T-helper 1 cell (primary cell): ENCODE measurements at places on chromosomes 2 and 18.

GRCh38 chr18:7754258-7754657, 187.1 kb downstream of the PTPRM start:
- DNase-seq: no peak

DNA sequence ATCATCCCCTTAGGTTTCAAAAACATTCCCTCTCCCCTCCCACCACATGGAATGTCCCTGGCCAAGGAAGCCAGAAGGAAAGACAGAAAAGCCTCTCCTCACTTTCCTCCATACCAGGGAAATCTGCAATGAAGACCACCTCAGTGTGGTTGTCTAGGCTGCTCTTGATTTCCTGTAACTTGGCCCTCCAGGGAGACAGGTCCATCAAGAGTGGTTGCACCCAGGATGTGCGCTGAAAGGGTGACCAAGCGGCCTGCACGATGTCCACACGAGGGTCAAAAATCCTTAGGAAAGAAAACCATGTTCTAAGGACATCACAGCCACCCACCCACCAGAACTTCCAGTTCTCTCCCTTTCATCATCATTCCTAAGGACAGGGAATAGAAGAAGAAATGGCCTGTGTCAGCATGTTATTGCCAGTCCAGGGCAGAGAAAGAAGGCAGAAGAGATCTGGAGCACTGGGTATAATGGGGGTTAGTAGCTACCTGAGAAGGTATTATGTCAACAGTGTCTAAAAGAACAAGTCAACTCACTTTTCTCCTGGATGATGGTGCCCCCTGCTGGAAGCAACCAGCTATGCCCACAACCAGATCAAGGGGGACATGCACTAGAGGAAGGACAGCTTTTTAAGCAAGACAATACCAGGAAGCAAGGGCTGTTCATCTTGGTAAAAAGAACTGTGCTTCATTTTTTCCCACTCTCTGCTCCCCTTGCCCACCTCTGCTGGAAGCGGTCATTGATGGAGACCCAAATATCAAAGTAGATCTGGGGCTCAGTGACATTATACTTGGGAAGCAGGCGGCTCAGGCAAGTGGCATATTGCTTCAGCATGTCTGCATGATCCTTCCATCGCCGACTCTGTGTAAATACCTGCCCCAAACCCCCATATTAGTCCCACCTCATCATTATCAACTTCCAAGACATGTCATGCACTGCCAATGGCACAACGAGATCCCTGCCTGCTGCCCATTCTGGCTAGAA, 9.3 kb downstream of the GGCX start:
- DNase-seq: peak; percentile 82

GRCh38 chr2:10826625-10827024, 14.0 kb upstream of the PDIA6 start:
- DNase-seq: no peak

- no peak for DNase-seq
Observed at GRCh38 chr2:24702800-24703199, 90.4 kb downstream of the PTRHD1 start.

- no peak for DNase-seq
Observed at GRCh38 chr18:7646174-7646886, 79.2 kb downstream of the PTPRM start.

DNA sequence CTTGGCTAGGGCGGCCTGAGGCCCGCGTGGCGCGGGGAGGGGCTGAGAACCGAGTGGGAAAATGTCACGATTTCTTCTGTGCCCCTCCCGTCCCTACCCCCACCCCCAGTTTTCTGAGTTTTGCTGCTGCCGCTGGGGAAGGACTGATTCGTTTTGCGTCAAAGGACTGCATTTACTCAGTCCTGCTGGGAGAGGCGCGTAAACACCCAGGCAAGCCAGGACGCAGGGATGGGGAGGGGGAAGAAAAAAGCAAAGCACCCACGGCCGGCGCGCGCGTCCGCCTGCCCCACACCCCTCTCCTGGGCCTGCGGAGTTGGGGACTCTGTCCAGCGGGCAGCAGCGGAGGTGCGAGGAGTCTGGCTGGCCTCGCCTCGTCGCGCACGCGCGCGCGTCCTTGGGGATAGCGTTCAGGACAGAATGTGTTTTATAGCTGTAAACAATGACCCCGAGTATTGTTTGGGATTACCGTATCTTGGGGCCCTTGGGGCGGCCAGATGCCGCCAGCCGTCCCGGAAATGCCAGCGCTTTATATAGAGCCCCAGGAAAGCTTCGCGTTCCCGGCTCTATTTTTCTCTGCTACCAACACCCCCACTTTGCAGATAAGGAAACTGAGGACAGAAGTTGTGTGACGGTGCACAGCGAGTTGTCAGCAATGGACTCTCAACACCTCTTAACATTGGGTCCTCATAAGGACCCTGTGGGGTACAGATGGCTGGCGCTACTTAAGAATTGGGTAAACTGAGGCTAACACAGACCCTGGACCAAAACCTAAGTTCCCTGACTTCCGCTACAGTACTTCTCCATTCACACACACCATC, 1.7 kb upstream of the FOSL2 start:
- no peak for DNase-seq

- DNase-seq: no peak
Observed at GRCh38 chr2:175187378-175187777, 5.9 kb upstream of the ATP5MC3 start.

GRCh38 chr2:229586012-229586411, 128.3 kb downstream of the DNER start:
- DNase-seq: no peak

GRCh38 chr2:45450634-45451033, 160.4 kb downstream of the SRBD1 start:
- no peak for DNase-seq

DNA sequence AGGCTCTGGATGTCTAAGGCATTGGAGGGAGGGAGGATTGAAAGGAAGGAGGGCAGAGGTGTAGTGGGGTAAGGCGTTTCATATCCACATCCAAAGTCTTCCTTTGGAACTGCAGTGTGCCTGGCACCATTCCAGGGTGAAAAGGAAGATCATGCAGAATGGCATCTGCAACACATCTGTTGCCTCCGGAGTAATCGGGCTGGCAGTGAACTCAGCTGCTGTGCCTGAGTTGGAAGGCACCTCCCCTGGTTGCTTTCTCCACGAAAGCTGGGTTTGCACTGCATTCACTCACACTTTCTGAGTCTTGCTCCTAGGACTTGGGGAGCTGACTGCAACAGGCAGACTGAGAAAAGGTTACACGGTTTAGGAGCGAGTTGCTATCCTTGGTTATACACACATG, 30.3 kb upstream of the SEC11C start:
- no peak for DNase-seq

- no peak for DNase-seq
Observed at GRCh38 chr2:75537658-75538057, 23.1 kb downstream of the EVA1A start.

GRCh38 chr18:9951022-9951859, 37.4 kb downstream of the VAPA start:
- DNase-seq: no peak

DNA sequence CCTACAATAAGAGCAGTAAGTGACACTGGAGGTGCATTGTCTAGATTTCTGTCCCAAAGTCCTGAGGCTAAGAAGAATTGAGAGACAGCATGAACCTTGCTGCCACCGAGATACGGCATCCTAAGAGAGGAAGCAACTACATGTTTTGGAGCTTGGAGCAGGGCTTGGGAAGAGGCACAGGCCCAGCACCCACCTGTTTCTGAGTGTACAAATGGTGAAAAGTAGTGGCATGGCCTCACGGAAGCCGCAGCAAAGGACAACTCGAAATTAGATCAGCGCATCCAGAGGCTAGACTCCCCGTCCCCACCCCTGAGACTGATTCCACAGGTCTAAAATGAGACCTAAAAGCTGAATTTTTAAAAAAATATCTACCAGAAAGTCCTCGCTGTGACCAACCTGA, 127.5 kb downstream of the PTGR3 start:
- DNase-seq: no peak

DNA sequence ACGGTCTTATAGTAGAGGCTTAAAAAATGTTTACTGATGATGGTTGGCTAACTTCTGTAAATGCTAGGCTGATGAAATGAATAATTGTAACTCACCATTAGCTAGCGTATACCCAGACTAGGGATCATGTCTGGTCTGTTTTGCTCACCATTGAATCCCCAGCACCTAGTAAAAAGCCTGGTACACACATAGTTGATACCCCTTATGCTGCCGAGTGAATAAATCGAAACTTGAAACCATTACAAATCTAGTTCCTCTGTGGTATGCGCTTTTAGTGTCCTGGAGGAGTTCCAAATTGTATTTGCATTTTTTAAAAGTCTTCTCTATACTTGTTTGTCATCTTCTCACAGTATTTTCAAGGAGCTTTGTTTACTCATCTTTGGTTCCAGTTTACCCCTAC, 1.3 kb downstream of the TAF1B start:
- no peak for DNase-seq

DNA sequence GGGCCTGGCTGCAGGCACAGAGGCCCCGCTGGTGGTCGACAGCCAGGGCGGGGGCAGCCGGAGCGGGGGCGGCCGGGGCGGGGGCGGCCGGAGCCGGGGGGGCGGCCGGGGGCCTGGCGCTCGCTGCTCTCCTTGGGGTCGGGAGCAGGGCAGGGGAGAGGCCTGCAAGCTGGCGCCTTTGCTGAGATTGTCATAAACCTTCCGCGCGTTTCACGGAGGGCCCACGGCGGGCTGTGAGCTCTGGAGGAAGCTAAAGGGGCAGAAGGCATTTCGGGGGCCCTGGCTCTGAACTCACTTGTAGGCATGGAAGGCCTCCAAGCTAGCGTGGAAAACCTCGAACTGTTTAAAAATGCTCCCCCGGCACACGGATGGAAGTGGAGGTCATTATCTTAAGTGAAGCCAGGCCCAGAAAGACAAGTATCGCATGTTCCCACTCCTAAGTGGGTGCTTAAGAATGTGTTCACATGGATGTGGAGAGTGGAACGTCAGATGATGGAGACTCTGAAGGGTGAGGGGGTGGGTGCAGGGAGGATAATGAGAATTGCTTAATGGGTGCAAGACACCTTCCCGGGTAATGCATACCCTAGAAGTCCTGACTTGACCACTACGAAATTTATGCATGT, 629 bp downstream of the PRELID3A start:
- no peak for DNase-seq

DNA sequence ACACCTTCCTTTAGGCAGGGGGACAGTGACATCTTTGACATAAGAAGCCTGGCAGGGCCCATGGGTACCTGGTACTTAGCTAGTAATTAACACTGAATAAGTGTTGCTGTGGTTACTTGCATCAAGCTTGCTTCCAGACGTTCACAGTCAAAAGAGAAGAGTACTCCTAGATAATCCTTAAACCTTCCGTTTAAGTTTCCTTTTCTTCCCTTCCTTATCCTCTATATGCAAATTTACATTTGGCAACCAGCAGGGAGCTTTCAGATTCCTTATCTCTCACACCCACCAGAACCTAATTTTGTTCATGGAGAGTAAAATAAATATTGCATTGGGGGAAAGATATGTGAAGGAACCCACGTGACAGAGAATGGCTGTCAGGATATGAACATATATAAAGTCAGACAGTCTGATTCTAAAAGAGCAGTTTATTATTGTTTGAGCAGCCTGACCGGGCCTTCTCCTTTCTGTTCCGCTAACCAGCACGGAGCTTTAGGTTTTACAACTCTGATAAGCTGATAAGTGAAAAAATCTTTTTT, 7.8 kb upstream of the RAB31 start:
- DNase-seq: no peak

GRCh38 chr2:172698041-172698863, 37.4 kb upstream of the RAPGEF4 start:
- DNase-seq: no peak

- no peak for DNase-seq
Observed at GRCh38 chr2:176643646-176644045, 374.4 kb downstream of the MTX2 start.

GRCh38 chr2:12338946-12339697, 377.6 kb upstream of the TRIB2 start:
- no peak for DNase-seq

DNA sequence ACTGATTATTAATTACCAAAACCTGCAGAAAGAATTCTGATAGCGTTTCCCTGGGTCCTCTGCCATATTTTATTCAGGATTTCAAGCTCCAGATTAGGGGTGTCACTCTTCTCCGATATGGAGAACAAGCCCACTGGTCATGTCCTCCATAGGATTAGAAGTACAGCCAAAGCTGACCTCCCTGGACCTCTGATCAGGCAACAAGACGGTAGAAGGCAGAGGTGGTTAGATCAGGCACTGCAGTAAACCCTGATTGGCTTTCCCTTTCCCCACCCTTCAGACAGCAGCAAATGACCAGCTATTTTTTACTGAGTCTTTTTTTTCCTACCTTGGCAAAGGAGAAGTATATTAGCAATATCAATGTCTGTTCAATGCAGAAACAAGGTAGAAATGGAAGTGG, 37.7 kb downstream of the SPC25 start:
- DNase-seq: no peak

DNA sequence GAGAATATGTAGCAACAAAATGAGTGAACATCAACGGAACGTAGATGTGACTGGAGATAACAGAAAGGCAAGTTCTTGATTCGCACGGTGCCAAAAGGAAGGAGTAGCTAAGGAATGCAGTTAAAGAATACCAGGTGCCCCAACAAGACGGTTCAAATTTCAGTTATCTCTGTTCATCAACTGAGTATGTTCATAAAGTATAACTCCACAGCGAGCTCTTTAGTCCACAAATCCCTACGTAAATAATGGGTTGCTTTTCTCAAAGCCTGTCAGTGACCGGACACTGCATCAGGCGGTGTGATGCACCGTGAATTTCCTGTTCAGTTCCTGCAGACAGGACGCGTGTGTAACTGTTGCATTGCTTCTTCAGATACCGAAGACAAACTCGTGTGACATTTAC, 91.8 kb downstream of the NOL10 start:
- no peak for DNase-seq

GRCh38 chr2:41922177-41922576, 125.6 kb upstream of the PKDCC start:
- DNase-seq: no peak

DNA sequence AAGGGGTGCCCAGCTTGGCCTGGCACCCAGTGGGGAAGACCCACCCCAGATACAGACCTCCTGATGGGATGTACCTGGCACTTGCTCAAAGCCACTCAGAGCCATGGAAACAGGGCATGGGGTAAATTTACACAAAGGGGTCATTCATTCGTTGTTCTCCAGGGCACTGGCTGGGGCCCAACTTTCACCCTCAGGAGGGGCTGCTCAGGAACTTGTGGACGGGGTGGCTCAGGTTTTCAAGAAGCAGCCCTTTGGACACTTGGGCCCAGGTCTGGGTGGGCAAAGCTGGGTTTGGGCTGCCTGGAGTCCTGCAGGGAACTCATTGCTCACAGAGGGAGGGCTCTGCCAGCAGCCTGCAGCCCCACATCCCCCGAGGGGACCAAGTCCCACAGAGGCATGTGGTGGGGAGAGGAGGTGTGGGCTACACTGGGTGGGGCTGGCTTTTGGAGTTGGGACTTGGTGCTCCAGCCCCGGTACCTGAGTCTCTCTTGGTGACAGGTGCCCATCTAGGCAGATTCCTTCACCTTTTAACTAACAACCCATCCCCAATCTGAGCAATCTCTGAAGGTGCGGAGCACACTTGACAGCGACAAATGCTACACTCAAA, 172.3 kb downstream of the CELF4 start:
- DNase-seq: no peak

DNA sequence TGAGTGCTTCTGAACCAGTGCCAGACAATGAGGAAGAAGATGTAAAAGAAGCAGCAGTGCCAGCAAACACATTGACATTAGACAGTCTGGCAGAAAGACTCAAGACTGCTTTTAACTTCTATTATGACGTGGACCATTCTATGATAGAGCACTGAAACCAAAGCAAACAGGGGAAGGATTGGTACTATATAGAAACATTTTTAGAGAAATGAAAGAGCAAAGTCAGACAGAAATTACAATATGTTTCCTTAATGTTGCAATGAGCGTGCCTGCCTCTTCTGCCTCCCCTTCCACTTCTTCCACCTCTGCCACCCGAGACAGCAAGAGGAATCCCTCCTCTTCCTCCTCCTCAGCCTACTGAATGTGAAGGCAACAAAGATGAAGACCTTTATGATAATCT, 39.7 kb downstream of the DHX57 start:
- no peak for DNase-seq
